C1 segment of cervical spinal cord (tissue), 14 donors: ENCODE measurements at places on chromosomes 5 and 9.

DNA sequence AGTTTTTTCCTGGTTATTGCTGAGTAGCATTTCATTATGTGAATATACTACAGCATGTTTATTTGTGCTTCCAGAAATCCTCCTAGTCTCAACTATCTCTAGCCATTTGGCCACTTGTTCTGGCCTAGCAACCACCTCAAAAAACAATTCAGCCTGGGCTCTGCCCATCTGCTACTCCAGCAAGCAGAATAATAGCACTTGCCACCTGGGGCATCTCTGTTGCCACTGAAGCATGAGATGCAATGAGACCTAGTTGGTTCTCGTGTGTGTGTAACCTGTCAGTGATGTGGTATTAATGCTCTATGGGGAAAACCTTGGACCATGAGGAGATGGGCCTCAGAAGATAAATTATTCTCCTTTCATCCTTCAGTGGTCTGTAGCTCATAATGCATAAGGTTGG, 129.5 kb downstream of the RNF180 start:
- DNase-seq: no peak

- DNase-seq: no peak
Measured at GRCh38 chr9:131690941-131691573, 48.8 kb downstream of the RAPGEF1 start.

- DNase-seq: no peak
Measured at GRCh38 chr5:6454628-6455053, 6.0 kb downstream of the UBE2QL1 start.

DNA sequence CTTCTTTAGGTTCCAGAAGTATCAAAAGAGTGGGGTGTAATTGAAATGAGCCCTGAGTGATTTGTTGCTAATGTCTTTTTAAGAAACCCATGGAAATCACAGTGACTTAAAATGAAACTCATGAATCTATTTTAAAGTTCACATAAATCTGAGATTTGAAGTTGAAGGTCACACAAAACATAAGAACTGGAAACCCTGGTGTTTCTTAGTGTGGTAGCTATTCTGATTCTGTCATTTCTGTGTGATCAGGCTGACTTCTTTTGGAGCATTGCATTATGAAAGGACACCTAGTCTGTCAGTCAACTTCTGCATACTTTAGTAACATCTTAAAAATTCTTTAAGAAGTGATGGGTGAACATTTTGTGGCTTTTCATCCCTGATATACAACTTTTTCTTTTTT, 448.8 kb downstream of the TLE4 start:
- no peak for DNase-seq

- no peak for DNase-seq
Measured at GRCh38 chr5:96879665-96880064, 3.4 kb downstream of the ERAP2 start.
